HFFc6 (cell line): ENCODE measurements at places on chromosomes 7 and 10. TPM values are rescaled to one million over a fixed set of nuclear protein-coding genes. Genes with fewer than 3 reads are reported as not detected.

DNA sequence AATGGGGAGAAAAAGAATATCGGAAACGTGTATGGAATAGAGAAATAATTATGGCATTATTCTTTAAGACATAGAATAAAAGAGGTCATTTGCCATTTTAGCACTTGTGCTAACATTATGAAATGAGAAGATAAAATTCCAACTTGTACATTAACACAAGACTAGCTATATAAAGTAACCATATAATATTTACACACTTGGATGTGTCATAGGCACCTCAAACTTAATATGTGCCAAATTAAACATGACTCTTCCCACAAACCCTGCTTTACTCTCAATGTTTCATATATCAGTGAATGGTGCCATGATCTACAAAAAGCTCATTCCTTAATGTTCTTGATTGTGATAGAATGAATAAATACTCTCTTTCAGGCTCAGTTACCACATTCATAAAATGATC, 4.1 kb upstream of the MINDY3 start:
- no peak for DNase-seq

DNA sequence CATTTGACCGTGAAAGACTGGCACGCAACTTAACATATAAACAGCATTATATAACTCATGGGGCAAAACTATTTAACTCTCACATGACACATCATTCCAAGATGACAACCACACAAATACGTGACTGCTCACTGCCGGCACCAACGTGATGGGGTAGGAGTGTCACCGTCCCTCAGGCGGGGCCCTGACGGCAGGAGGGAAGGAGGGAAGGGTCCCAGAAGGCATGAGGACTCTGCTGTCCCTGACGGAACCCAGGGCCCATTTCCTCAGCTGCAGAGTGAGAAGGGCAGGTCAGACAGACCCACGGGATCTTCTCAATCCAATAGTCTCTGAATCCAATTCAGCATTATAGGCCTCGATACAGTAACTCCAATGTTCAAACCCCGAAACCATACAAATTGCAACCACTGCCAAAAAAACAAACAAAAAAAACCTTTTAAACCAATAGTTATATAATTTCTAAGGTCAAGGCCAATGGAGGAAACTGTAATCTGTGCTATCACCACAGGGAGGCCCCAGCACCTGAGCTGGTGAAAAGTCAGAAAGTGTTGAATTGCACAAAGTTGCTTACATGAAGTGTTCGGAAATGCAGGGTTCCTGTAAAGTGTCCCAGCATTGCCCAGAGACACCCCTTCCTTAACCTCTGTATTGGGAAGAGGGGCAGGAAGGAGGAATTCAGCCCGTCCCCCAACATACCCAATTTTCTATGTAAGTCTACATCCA, 137.4 kb downstream of the TNS3 start:
- DNase-seq = peak; percentile 24

DNA sequence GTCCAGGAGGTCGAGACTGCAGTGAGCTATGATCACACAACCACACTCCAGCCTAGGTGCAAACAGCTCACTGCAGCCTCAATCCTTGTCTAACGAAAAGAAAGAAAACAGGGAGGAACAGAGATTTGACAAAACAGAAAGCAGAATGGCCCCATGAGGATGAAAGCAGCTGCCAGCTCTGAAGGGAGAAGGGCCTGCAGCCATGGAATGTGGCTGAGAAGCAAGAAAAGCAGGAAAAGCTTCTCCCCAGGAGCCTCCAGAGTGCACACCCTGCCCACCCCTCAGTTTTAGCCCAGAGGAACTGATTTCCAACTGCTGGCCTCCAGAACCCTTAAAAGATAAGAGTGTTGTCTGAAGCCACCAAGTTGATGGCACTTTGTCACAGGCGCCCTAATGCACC, 13.0 kb downstream of the ESYT2 start:
- no peak for DNase-seq

DNA sequence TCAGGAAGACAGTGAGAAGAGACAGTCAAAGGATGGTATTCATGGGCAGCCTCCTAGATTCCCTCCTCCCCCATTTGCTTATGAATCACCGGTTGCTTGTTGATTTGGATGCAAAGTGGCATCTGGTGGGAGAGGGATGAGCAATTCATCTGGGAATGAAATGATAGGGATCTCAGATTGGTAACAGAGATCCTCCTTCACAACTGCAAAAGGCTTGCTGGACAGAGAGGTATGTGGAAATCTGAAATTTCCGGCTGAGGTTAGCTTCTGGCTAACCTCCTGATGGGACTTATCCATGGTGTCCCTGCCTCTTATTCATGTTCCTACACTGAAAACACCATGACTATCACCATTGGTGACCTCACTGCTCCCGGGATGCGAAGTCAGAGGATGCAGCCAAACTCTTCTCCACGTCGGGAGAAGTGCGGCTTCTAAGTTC, 48.4 kb upstream of the PODXL start:
- peak; percentile 98 for DNase-seq

DNA sequence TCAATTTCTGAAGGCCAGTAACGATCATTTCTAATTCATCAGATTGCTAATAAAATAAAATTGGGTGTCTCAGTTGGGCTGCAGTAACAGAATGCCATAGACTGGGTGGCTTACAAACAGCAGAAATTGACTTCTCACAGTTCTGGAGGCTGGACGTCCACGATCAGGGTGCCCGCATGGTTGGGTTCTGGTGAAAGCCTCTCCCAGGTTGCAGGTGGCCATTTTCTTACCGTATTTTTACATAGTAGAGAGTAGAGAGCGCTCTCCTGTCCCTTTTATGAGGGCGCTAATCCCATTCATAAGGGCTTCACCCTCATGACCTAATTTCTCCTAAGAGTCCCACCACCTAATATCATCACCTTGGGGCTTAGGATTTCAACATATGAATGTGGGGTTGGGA, 106.0 kb downstream of the SPAG6 start:
- no peak for DNase-seq

- no peak for DNase-seq
Measured at GRCh38 chr7:100679927-100680575, 6.5 kb downstream of the GNB2 start.

- DNase-seq = no peak
Measured at GRCh38 chr10:88086187-88086960, 222.9 kb downstream of the PTEN start.

GRCh38 chr7:137283153-137283552, 60.4 kb downstream of the PTN start:
- no peak for DNase-seq

GRCh38 chr7:99398891-99399445, 9.4 kb downstream of the PDAP1 start:
- DNase-seq = no peak

DNA sequence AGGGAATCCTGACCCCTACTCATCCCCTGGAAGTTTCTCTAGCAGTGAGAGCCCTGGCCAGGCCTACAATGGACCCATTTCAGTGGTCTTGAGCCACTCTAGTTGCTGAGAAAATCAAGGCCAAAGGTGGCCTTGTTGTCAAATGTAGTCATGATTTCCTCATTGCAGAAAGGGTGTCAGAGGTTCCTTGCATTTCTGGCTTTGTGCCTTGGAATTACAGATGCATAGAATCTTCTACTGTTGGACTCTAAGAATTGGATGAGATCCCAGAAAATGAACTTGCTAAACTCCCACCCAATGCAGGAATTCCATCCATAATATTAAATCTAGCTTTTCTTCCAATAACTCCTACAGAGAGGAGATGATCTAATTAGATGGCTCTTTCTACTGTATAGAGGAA, 12.2 kb downstream of the CPA2 start:
- DNase-seq = peak; percentile 23

DNA sequence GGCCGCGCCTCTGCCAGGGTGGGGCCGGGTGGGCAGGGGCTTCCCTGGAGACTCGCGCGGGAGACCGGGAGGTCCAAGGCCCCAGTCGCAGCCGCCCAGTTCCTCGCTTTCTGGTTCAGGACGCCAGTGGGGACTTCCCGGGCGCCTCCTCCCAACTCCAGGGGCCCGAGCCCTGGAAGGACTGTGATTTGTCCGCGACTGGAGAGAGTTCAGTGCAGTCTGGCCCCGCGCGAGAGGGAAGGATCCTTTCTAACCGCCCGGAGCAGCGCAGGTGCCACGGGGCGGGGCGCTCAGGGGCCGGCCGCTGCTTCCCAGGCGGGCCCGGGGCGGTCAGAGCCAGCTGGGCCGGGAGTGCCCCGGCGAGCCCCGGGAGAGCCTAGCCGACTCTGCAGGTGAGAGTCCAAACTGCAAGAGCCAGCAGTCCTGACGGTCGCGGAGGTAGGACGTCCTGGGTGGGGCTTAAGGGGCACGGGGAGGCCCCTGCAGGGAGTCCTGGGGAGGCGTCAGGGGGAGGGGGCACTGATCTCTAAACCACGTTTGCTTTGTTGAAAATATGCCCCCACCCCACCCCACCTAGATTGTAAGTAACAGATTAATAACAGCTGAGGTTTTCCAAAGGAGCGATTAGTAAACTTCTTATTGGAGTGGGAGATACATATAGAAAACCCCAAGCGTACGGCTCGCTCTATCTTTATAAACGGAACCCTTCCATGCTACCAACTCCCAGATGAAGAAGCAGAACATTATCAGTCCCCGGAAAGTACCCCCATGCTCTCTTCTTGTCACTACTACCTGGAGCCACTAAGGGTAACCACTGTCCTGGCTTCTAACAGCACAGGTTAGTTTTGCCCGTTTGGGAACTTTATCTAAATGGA, 8.2 kb downstream of the NKX2-3 start:
- no peak for DNase-seq

DNA sequence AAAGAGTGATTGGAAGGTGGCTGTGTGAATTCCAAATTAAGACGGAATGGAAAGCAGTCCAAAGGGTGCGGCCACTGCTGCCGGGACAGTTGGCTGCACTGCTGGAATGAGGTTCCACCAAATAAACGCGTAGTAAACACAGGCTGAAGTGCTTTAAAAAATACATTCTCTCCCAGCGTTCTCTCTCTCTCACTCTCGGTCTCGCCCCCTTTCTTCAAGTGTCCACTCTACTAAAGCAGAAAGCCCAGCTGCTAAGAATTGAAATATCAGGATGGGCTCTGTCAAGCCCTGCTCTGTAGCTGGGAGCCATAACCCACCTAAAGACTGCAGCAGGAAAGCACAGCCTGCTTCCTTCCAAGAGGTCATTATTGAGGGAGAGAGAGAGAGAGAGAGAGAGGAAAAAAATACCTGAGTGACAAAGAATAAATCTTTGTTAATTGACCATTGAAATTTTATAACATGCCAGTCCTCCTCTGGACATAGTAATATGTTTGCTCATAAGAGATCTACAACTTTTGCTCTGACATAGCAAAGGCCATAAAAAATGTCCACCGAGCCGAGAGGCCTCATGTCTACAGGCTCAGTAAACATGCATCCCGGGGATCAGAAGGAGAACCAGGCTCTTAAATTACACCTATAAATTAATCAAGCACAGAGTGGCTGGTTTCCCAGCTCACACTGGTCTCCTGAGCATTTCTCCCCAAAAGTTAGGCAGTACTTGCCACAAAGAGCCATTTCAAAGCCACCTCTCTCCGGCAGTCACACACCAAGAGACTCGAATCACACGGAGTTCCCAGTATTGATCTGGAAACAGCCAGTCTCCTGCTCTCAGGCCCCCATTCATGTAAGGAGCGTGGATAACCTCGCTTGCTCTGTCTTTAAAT, 72.8 kb downstream of the FGFR2 start:
- no peak for DNase-seq

ADAP1 gene
- total RNA-seq = 0.64 to 1.6 TPM (median 0.86 TPM) in 3 replicates

CPA1 gene
- not detected in 2 replicates for total RNA-seq

SKAP2 gene
- total RNA-seq = 7.2 and 8.7 TPM in 2 replicates

ZCCHC24 gene
- total RNA-seq = 34.6 to 38.9 TPM (median 35.6 TPM) in 3 replicates

PTN gene
- 1.8 to 8.0 TPM (median 2.7 TPM) in 3 replicates for total RNA-seq

LIPK gene
- not detected in 3 replicates for total RNA-seq

STEAP1 gene
- 18.0 and 65.6 TPM in 2 replicates for total RNA-seq

ICA1 gene
- not detected in 3 replicates for total RNA-seq
